ENCODE measurements at places on chromosomes 4 and X. TPM values are rescaled to one million over a fixed set of nuclear protein-coding genes. Genes with fewer than 3 reads are reported as not detected.

GRCh38 chrX:99184153-99184552, 1225.9 kb downstream of the PCDH19 start:
- no peak for DNase-seq

- peak; percentile 37 for DNase-seq
Measured at GRCh38 chr4:85717847-85718246, 242.9 kb downstream of the ARHGAP24 start.

DNA sequence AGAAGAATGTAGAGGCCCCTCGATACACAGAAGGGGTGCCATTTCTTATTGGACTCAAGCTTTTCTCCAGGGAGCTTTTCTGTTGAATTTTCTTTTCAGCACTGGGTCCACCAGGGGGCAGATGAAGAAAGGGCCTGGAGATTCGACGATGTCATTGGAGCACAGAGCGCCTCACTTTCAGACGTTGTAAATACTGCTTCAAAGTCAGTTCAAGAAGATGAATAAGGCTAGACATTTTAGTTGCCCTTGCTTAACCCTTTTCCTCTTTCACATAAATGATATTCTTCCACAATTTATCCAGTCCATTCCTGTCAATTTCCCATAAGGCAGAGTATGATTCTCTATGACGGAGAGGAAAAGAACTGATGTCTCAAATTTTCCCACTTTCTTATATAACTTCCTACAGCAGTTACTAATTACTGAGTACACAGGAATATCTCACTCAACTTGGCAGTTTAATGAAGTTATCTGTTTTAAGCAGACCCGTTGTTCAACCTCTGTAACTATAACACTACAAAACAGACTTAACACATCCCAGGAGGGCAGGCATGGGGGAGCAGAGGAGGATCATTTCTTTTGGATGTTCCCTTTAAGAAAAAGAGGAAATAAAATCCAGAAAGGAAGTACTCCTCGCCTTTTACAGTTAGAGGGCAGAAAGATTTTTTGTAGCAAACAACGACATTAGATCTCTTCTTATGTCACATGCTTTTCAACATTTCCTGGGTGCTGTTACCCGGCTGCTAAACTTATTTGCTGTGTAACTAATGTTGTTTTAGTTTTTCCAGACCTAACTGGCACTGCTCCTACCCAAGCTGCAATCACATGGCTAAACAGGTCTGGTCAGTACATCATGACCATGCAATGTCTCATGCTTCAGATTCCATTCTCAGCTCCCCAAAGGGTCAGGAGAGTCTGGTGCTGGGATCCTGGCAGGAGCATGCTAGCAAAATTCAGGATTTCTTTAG, 12.2 kb upstream of the CENPU start:
- DNase-seq = peak; percentile 84

DNA sequence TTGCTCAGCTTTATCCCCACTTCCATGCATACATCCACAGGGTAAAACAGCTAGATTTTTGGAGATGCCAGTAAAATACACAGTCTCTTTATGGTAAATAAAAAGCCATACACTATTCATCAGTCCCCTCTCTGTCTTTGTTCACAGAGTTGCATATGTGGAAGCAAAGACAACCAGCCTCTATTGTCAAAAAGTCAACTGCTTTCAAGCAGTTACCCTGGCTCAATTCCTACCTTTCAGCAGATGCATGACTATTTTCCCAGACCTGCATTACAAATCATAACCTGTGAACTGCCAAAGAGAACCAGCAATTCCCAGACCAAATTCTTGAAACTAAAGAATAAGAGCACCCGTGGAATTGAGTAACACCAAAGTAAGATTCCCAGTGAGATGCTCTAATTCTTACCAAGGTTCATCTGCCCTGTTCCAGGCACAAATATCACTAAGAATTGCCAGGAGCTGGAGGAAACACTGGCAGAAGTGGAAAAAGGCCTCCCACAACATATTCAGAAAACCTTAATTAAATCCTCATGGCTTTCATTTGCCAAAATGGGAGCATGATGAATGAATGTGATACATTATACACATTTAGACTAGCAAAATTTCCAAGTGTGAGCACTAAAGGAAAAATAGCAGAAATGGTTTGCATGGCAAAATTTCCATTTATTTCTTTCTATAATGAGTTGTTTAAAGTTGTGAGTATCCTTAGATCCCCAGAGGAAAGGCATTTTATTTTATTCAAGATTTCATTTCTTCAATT, 391.2 kb upstream of the ADGRL3 start:
- DNase-seq = no peak

DNA sequence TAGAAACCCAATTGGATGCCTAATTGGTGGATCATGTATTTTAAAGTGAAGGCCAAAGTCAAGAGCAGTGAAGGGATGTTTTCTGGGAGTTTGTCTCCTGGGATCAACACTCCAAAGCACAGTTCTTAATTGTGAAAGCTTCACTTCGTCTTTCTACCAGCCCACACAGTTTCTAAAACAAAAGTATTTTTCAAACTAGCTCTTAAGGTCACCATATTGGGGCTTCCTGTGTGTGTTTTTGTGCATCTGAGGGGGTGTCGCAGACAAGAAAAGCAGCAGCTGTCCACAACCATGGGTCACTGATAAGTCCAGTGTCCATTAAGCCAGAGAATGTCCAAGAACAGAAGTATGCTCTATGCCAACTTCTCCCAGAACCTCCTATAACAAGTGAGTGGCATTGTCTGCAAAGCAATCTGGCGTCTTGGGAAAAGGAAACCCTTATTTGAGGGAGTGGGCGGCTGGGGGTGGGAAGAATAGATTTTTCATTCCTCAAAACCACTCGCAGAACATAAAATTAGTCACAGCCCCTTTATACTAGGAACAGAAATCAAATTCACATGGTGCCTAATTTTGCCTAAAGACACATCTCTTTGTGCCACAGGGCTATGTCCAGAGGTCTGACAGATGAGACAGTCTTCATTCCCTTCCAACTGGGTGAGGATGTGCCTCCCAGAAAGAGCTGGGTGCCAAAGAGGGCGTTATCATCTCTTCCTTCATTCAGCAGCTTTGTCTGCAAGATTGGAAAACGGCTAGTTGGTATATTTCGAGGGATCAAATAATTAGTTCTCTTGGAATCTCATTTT, 610.4 kb downstream of the BCOR start:
- DNase-seq = no peak

DNA sequence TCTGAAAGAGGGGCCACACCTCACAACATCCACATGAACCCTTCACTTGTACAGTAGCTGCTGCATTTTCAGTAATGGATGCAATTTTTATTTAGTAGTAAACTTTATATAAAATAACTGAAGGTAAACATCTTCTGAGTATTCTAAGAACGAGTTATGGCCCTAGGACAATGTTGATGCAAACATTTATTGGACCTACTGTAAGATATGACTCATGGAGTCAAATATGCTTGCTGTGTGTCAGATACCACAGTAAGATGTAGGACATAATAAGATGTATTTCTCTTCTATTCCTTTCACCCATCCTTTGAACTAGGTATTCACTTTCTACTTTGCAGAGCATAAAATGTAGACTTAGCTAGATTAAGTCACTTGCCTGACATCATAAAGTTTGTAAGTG, 87.6 kb downstream of the TEX13C start:
- no peak for DNase-seq

The CNGA1 gene
- total RNA-seq = 1.6 TPM

The PABPC4L gene
- under 0.01 TPM for total RNA-seq

The IQSEC2 gene
- 3.4 TPM for total RNA-seq

The GPR82 gene
- not detected for total RNA-seq

All from bronchial epithelial cell (primary cell).